ENCODE measurements at places on chromosomes 7 and 10.

GRCh38 chr10:127882801-127883459 lies 9.8 kb downstream of the CLRN3 start:
- DNase-seq, result no peak

GRCh38 chr7:135801045-135801693 lies 52.6 kb upstream of the FAM180A start:
- DNase-seq, result no peak

DNA sequence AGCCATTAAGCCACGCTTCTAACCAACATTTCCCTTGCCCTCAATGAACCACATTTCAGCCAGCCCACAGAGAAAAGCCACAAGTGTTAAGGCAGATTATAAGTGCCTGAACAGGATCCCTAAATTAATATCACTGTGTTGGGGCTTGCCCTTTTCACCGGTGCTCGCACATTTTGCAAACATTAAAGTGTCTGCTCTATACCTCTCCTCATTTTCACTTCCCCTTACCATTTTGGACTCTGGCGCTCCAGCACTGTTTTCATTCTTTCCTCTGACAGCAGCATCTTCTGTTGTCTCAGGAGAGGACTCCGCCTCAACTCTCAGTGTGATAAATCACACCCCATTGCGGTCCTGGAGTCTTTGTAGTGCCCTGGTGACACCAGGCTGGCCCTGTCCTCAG lies 274.2 kb downstream of the BAMBI start:
- DNase-seq, result no peak

DNA sequence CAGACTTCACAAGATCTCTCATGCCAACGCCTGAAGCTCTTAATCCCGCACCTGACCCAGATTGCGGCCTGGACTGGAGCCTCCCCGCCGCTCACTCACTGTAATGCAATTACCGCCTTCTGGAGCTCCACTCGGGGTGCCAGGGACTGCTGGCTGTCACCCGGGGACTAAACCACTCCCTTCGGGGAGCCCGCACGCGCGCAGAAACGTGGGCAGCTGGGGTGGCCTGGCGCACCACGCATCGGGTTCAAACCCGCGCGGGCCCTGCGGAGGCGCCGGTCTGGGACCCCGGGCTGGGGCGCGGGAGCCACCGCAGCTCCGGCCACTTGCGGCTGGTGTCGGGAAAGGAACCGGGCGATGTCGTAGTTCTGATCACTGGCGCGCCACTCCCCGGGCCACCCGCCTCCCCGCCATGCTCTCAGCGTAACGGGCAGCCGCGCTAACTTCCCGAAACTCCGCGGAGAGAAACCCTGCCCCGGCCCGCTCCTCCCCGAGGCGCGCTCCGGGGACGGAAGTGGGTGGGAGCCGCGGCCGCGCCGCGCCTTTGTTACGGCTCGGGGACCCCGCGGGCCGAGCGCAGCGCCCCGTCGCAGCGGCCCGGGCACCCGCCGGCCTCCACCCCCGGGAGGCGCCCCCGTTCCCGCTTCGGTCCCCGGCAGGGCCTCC lies 100.3 kb upstream of the SVIL start:
- no peak for DNase-seq

DNA sequence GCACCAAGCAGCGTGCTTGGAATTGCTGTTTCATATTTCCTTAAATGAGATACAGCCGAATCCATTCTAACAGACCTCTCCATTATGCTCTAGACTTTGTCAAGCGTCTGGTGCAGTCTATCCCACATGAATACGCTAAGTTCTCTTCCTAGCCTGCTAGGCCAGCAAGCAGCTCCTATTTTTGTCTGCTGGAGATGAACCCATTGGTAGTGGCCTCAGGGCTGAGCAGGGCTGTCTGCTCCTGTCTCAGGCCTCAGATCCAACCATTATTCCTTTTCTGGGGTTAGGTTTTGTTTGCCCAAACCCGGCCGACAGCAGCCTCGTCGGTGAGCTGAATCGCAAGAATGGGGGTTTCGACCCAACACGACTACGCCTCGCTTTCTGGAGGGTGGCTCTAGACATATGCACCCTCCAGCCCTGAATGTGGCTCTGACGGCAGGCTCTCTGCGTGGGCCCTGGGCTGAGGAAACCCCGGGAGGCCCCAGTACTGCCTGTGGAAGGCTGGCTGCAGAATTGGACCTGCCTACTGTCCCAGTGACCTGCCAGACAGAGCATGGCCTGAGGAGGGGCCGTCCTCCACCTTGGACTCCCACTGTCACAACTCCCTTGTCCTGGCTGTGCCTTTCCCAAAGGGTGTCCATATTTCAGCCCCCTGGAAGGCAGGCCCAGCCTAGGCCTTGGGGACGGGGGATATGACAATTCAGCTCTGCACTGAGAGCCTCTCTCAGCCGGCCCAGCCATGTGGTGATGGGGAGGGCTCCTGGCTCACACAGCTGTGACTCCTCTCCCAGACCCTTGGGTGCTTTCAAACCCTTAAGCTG lies 267.9 kb upstream of the TCERG1L start:
- DNase-seq, result no peak

- peak; percentile 28 for DNase-seq
Observed at GRCh38 chr10:133379152-133379800, at the start of gene PAOX. Gene PAOX (plus strand): TSS chr10:133379262. CDS start chr10:133379317, 55 bp downstream.

DNA sequence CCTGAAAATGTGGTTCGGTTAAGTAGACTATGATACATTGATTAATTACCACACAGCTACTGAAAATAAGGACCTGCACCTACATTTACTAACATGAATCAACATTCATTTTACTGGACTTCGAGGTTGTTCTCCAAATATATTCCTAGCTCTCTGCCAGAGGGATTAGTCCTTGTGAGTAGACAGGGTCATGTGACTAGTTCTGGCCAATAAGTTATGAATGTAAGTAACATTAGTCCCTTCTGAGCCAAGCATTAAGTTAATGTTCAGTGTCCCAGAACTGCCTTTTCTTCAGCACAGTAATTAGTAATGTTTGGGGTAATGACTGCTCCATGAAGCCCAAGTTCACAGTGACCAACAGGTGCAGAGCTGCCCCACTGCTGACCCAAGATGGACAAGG lies 9.2 kb downstream of the ITIH5 start:
- DNase-seq, result no peak

DNA sequence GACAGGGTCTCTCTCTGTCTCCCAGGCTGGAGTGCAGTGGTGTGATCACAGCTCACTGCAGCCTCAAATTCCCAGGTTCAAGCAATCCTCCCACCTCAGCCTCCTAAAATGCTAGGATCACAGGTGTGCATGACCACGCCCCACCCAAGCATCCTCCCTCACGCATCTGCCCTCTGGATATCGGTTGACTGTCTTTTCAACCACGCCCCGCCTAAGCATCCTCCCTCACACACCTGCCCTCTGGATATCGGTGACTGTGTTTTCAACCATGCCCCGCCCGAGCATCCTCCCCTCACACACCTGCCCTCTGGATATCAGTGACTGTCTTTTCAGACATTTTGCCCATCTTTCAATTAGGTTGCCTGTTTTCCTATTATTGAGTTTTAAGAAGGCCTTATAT lies 140.5 kb downstream of the MAD1L1 start:
- no peak for DNase-seq

- peak; percentile 49 for DNase-seq
Observed at GRCh38 chr10:86757113-86757972, 924 bp downstream of the BMPR1A start.

DNA sequence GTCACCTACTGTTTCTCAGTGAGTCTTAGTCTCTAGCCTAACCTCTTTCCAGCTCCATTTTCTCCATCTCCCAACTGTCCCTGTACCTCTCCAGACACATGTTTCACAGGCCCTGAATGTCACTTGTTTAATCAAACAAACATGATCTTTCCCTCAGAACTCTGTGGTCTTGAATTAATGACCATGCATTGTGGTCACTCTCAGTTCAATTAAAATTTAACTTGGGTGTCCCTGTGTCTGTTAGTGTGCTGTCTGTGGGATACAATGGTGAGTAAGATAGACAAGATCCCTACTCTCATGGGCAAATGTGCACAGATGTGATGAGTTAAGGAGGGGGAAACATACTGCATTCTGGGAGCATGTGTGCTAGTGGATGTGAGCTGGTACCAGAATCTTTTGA lies 65.0 kb downstream of the RBM33 start:
- DNase-seq, result no peak

- no peak for DNase-seq
Observed at GRCh38 chr7:134355927-134356326, 39.2 kb upstream of the SLC35B4 start.

GRCh38 chr10:113232928-113233511 lies 283.0 kb downstream of the TCF7L2 start:
- no peak for DNase-seq

- DNase-seq, result no peak
Observed at GRCh38 chr7:53521638-53522184, 486.3 kb downstream of the POM121L12 start.

GRCh38 chr10:56823849-56824248 lies 462.8 kb upstream of the ZWINT start:
- no peak for DNase-seq
